ENCODE measurements at places on chromosomes 12 and 14. TPM values are rescaled to one million over a fixed set of nuclear protein-coding genes. Genes with fewer than 3 reads are reported as not detected.

GRCh38 chr12:27511031-27511722 is 12.8 kb upstream of the PPFIBP1 start:
- no peaks in the 10 kb centered on the region for H3K27me3 ChIP-seq
- no peaks in the 10 kb centered on the region for H3K36me3 ChIP-seq
- no peaks in the 10 kb centered on the region for H3K4me1 ChIP-seq
- no peak overlapping the region for H3K27ac ChIP-seq
- H3K4me3 ChIP-seq: no peak overlapping the region

- H3K27ac ChIP-seq: no peak overlapping the region
- no peak for DNase-seq
- H3K4me1 ChIP-seq: no peaks in the 10 kb centered on the region
- H3K27me3 ChIP-seq: peaks cover 4% of the 10 kb centered on the region
- H3K4me3 ChIP-seq: no peak overlapping the region
Measured at GRCh38 chr14:94623856-94624499, 11.8 kb downstream of the SERPINA3 start.

- no peak for DNase-seq
- no peak overlapping the region for H3K27ac ChIP-seq
- H3K27me3 ChIP-seq: no peaks in the 10 kb centered on the region
Measured at GRCh38 chr14:59698793-59699192, 122.2 kb upstream of the CCDC175 start.

GRCh38 chr14:33030386-33030785 is 91.7 kb downstream of the NPAS3 start:
- peaks cover 5% of the 10 kb centered on the region for H3K4me1 ChIP-seq
- H3K27me3 ChIP-seq: no peaks in the 10 kb centered on the region
- H3K36me3 ChIP-seq: no peaks in the 10 kb centered on the region
- no peak overlapping the region for H3K27ac ChIP-seq

- no peaks in the 10 kb centered on the region for H3K27me3 ChIP-seq
- peak overlapping the region; percentile 67 for H3K4me3 ChIP-seq
- H3K4me1 ChIP-seq: peaks cover 9% of the 10 kb centered on the region
- H3K27ac ChIP-seq: peak overlapping the region; percentile 89
- DNase-seq: peak; percentile 28
- no peaks in the 10 kb centered on the region for H3K36me3 ChIP-seq
Measured at GRCh38 chr12:47080725-47081502, 1.2 kb upstream of the AMIGO2 start.

GRCh38 chr12:42372154-42372791 is 46.3 kb downstream of the PPHLN1 start:
- no peak overlapping the region for H3K27ac ChIP-seq
- no peaks in the 10 kb centered on the region for H3K27me3 ChIP-seq

DNA sequence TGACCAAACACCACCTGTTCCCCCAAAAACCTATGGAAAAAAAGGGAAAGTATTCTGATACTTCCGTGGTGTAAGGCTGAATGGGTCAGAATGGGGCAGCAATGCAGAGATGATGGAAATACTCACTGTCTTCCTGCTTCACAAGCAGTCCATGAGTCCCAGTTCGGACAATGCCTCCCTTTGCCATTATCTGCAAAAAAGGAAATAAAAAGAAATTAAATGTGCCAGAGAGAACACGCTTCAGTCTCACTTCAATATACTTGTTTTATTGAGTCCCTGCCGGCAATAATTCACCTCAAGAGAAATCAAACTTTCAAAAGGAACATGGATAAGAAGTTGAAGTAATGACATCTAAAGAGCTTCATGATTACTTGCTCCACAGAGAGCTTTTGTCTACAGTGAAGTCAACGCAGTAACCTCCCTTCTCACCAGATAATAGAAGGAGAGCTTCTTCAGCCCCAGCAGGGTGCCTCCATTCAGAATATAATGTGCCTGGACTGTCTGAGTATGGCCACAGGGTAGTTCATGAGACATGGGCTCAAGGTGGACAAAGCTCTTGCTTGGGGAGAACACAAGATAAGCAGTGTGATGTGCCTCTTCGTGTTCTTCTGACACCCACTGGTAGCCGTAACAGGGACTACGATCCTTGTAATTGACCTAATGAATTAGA is 14.6 kb downstream of the A2M start:
- H3K27me3 ChIP-seq: no peaks in the 10 kb centered on the region
- no peaks in the 10 kb centered on the region for H3K4me1 ChIP-seq
- no peak overlapping the region for H3K27ac ChIP-seq
- no peaks in the 10 kb centered on the region for H3K36me3 ChIP-seq
- no peak for DNase-seq

DNA sequence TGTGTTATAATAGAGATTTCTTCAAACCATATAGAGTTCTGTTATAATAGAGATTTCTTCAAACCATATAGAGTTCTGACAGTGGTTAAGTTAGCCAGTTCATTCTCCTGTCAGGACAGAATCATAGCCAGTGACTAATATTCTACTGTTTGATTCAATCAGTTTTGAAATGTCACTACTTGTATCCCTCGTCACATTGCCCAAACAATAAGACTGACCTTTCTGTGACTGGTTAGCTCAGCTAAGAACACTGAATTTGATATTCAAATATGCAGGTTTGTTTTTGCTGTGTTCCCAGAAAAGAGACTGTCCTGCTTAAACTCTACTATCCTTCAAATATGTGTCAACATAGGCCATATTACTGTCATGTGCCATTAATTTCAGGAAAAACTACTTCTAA is 74.4 kb downstream of the ALG10B start:
- no peaks in the 10 kb centered on the region for H3K27me3 ChIP-seq
- no peak overlapping the region for H3K4me3 ChIP-seq
- no peak for DNase-seq
- no peak overlapping the region for H3K27ac ChIP-seq
- no peaks in the 10 kb centered on the region for H3K36me3 ChIP-seq

GRCh38 chr14:74638066-74638465 is 26.0 kb upstream of the LTBP2 start:
- H3K27me3 ChIP-seq: no peaks in the 10 kb centered on the region
- no peak for DNase-seq
- H3K36me3 ChIP-seq: no peaks in the 10 kb centered on the region
- no peak overlapping the region for H3K4me3 ChIP-seq
- no peaks in the 10 kb centered on the region for H3K4me1 ChIP-seq

- H3K36me3 ChIP-seq: no peaks in the 10 kb centered on the region
- peak overlapping the region; percentile 98 for H3K27ac ChIP-seq
- H3K4me1 ChIP-seq: no peaks in the 10 kb centered on the region
Measured at GRCh38 chr12:12266389-12266872, 413 bp downstream of the LRP6 start.

DNA sequence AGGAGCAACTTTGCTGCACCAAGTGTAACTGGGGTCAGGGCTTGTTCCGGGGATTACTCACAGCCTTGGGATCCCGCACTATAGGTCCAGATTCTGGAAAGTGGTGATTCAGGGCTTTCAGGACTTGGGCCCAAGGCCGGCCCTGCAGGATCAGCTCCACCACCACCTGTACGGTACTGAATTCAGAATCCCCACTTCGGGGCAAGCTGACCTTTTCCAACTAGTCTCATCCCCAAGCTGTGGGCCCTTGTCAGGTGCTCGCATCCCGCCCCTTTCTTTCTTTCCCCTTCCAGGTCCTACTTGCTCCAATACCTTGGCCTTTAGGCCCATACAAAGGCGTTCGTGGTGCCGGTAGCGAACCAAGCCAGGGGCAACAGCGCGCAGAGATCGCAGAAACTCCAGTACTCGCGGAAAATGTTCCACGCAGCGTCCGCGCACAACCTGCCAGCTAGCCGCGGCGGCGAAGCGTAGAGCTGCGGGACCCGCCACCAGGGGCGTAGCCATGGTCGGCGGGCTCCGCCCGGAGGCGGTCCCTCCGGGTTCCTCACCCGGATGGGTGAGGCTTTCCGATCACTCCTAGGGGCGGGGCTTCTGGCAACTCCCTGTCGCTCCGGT is 487 bp downstream of the TINF2 start:
- H3K36me3 ChIP-seq: peaks cover 6% of the 10 kb centered on the region
- peak overlapping the region; percentile 92 for H3K27ac ChIP-seq
- no peaks in the 10 kb centered on the region for H3K27me3 ChIP-seq
- peak overlapping the region; percentile 74 for H3K4me3 ChIP-seq
- peak; percentile 83 for DNase-seq

DNA sequence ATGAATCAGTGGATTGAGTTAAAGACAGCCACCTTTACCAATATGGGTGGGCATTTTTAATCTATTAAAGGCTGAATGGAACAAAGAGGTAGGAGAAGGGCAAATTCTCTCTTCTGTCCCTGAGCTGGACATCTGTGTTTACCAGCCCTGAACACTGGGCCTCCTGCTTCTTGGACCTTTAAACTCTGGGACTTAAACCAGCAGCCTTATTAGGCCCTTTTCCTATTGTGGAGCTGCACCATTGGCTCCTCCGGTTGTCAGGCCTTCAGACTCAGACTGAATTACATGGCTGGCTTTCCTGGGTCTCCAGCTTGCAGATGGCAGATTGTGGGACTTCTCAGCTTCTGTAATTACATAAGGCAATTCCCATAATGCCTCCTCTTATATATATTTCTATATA is 6.4 kb downstream of the SERPINA6 start:
- H3K4me3 ChIP-seq: no peak overlapping the region
- H3K36me3 ChIP-seq: no peaks in the 10 kb centered on the region
- DNase-seq: no peak

DNA sequence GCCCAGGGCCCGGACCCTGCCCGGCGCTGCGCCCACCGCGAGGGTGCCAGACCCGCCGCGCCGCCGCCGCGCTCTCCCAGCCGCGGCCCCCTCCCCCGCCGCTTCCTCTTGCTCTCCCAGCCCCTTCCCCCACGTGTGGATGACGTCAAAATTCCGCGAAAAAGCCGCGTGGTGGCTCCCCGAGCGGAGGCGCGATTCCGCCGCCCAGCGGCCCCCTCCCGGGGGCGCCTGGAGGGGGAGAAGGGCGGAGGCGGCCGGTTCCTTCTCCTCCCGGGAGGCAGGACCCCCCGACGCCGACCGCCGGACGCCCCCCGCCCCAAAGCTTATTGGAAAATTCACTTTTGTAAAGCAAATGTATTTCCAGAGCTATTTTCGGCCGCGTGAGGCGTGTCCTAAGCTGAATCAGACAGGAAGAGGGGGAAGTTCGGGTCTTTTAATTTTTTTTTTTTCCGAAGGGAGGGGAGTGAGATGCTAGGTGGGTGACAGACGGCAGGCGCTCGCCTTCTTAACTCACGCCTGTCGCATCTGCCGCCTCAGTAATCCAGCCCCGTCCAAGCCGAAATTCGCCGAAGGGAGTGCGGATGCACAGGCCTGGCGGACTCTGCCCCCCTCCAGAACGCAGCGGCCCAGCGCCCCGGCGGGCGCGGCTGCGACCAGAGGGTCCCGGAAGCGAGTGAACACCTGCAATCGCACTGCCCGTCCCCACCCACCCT is 4.1 kb upstream of the CCND2 start:
- peak overlapping the region; percentile 28 for H3K4me3 ChIP-seq
- peaks cover 76% of the 10 kb centered on the region for H3K27me3 ChIP-seq
- H3K36me3 ChIP-seq: no peaks in the 10 kb centered on the region
- H3K27ac ChIP-seq: peak overlapping the region; percentile 96
- H3K4me1 ChIP-seq: peaks cover 47% of the 10 kb centered on the region

- no peaks in the 10 kb centered on the region for H3K27me3 ChIP-seq
- H3K27ac ChIP-seq: no peak overlapping the region
- H3K4me3 ChIP-seq: no peak overlapping the region
- DNase-seq: no peak
- peaks cover 38% of the 10 kb centered on the region for H3K36me3 ChIP-seq
- H3K4me1 ChIP-seq: no peaks in the 10 kb centered on the region
Measured at GRCh38 chr14:101888182-101888581, 76.2 kb upstream of the DYNC1H1 start.

- peaks cover 66% of the 10 kb centered on the region for H3K4me1 ChIP-seq
- no peaks in the 10 kb centered on the region for H3K36me3 ChIP-seq
- H3K27me3 ChIP-seq: no peaks in the 10 kb centered on the region
- no peak for DNase-seq
Measured at GRCh38 chr14:73786636-73787485, 64.8 kb upstream of the PTGR2 start.

GRCh38 chr14:104101086-104101621 is 15.7 kb downstream of the ASPG start:
- H3K36me3 ChIP-seq: no peaks in the 10 kb centered on the region
- H3K27ac ChIP-seq: no peak overlapping the region
- no peak overlapping the region for H3K4me3 ChIP-seq
- no peaks in the 10 kb centered on the region for H3K4me1 ChIP-seq
- DNase-seq: no peak

The PRKD1 gene
- 30.6 TPM for total RNA-seq

The C1S gene
- total RNA-seq: 1,129 TPM

The DPY19L2 gene
- total RNA-seq: 19.7 TPM

The POTEM gene
- not detected for total RNA-seq

The KRT83 gene
- not detected for total RNA-seq

The AQP2 gene
- not detected for total RNA-seq

The CELA1 gene
- not detected for total RNA-seq

The CCDC184 gene
- 3.1 TPM for total RNA-seq

The WDR89 gene
- total RNA-seq: 7.2 TPM

The E2F7 gene
- not detected for total RNA-seq

The KCNJ8 gene
- 9.8 TPM for total RNA-seq

The KLHL33 gene
- 2.2 TPM for total RNA-seq

The ZFHX2 gene
- total RNA-seq: 3.9 TPM

The KLRC4 gene
- not detected for total RNA-seq

All from tibial nerve (tissue), 4 donors.